ENCODE measurements at places on chromosomes 5 and 9.

DNA sequence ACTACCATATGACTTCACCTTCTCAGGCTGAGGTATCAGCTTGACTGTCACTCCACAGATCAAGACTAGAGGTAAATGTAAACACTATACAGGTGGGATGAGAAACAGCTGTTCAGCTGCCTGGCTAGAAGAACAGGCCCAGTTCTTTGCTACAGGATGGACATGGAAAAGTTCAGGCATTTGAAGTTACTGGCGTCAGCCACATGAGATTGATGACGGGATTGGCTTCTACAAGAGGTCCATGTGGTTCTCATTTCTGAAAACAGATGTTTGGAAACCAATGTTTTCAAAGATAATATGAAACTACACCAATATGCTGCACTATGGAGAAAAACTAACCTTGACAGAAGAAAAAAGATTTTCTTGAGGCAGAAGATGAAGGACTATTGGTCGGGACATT lies 324.1 kb downstream of the CDH10 start:
- DNase-seq: no peak

- no peak for DNase-seq
Measured at GRCh38 chr5:120767178-120767820, 303.2 kb downstream of the PRR16 start.

DNA sequence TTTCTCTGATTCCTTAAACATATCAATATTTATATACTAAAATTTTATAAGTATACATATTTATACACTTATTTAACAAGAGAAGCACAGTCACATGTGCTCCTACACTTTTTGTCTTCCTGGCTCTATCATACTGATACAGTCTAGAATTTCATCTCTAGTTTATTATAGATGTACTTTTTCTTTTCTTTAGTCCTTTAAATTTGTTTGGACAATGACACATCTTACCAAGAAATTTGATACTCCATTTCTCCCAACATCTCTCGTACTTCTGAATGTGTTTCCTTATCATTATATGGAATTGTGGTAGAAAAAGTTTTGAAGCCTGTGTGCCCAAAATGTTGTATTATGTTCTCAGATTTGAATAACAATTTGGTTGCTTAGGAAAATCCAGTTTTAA lies 104.6 kb downstream of the DMRT2 start:
- no peak for DNase-seq

DNA sequence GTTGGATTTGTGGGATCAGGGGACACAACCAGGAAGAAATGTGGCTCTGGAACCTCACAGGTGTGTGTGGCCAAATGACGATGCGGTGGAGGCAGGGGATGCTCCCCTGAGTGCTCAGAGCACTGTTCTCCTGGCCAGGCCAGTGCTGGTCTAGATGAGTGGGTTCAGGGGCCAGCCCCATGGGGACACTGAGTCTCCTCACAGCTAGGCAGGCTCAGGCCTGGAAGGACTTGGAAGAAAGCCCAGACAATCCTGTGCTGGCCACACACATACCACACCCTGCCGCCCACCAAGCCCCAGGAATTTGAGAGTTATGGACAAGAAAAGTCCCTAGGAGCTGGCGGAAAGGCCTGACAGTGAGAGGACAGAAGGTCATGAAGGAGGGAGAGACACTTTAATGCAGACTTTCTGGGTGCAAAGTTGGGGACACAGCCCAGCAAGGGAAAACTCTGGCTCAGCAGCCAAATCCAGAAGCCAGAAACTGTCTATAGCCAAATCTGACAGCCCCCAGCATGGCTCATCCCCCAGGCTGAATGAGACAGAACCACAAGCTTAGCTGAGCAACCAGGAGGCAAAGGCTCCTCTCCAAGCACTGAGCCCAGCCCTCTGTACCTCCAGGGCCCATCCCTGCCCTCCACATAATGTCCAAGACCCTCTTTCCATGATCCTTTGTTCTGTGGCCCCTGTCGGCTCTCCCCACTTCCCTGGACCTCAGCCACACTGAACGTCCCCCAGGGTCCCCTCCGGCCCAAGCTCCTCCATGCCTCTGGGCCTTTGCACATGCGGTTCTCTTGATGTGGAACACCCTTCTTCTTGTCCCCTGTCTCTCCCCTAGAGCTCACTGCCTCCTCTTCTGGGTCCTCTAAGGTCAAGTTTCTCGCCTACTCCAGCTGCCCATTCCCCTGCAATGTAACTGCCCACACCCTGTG lies 22.4 kb downstream of the LHX6 start:
- no peak for DNase-seq

DNA sequence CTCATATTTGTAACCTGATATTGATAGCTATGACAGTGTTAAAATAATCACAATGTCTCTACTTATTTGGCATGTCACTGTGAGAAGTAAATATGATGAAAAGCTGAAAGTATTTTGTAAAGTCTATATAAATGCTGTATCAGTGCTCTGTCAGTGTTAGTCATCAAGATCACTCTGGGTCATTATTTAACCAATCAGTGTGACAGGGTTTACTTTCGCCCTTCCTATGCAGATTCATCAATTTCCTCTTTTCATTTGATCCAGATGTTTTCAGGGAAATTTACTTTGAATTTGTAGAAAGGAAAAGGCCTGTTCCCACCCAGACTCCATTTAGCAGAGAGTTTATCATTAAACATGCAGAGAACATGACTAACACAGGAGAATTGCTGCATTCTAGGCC lies 9.9 kb upstream of the PCSK5 start:
- DNase-seq: no peak

GRCh38 chr5:569358-569867 lies 42.7 kb upstream of the CEP72 start:
- DNase-seq: peak; percentile 22

GRCh38 chr5:93311881-93312280 lies 269.1 kb downstream of the NR2F1-AS1 start:
- no peak for DNase-seq

DNA sequence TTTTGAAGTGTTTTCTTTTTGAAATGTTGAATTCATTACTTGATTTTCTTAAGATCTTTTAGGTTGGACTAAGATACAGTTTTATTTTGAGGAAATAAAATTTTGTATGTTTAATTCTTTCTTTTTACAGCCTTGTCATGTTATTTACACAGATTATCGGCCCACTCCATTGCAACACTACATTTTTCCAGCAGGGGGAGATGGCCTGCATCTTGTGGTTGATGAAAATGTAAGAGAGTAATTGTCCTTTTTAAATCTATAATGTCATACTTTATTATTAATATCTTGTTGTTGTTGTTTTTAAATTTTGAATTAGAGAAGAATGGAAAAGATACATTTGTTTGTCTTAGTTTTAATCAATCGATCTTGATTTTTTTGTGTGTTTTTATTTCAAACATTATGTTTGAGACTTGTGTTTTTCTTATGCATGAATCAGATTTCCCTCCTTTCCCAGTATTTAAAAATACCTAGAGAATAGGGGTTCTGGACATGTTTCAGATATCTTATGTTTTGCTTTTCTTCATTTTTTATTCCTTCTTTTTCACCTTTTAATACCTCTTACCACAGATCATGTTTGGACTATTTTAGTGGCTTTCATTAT lies 36.7 kb downstream of the MTREX start:
- peak; percentile 72 for DNase-seq

- peak; percentile 63 for DNase-seq
Measured at GRCh38 chr9:75185585-75186170, 97.4 kb downstream of the OSTF1 start.

GRCh38 chr5:119019949-119020348 lies 31.6 kb upstream of the DTWD2 start:
- DNase-seq: no peak

DNA sequence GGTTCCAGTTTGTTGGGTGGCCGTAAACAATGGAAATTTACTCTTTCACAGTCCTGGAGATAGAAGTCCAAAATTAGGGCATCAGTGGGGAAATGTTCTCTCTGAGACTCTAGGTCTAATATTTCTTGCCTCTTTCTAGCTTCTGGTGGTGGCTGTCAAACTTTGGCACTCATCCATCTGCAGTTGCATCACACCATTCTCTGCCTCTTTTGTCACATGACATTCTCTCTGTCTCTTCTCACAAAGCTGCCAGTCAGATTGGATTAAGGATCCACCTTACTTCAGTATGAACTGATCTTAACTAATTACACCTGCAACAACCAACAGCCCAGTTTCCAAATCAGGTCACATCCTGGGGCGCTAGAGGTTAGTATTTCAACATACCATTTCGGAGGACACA lies 222.9 kb upstream of the FTMT start:
- no peak for DNase-seq

- no peak for DNase-seq
Measured at GRCh38 chr9:87350915-87351314, 146.8 kb upstream of the DAPK1 start.

GRCh38 chr9:132587592-132587955 lies 5.2 kb downstream of the BARHL1 start:
- no peak for DNase-seq
